CD4-positive, alpha-beta T cell treated with Interferon gamma for 1 hour (primary cell): ENCODE measurements at places on chromosomes 1 and 21.

- no peak for DNase-seq
Observed at GRCh38 chr1:198169672-198170071, 12.9 kb downstream of the NEK7 start.

DNA sequence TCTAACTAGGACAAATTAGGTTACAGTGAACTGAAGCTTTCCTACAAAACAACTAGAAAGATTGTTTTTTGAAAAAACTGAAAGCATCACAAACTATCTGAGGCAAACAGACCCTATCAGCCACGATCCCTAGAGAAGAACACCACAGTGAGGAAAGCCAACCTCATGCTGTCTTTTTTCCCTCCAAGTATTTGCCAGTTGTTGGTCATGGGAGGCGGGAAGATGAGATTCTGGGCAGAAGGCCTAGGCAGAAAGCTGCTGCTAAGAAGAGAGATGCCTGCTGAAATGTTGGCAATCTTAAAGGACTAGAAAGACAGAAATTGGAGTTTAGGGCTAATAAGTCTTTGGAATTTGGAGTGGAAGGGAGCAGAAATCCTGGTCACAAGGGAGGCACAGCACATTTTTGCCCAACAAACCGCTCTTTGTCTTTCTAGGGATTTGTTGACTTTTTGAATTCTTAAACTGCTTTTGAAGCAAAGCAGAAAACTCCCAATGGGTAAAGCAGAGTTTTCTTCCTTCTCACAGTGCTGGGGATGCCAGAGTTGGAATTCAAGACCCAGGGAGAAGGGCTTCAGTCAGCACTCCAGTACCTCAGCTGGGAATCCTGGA is 83.9 kb downstream of the MT1HL1 start:
- no peak for DNase-seq

GRCh38 chr1:67700692-67701410 is 15.8 kb downstream of the GADD45A start:
- no peak for DNase-seq

DNA sequence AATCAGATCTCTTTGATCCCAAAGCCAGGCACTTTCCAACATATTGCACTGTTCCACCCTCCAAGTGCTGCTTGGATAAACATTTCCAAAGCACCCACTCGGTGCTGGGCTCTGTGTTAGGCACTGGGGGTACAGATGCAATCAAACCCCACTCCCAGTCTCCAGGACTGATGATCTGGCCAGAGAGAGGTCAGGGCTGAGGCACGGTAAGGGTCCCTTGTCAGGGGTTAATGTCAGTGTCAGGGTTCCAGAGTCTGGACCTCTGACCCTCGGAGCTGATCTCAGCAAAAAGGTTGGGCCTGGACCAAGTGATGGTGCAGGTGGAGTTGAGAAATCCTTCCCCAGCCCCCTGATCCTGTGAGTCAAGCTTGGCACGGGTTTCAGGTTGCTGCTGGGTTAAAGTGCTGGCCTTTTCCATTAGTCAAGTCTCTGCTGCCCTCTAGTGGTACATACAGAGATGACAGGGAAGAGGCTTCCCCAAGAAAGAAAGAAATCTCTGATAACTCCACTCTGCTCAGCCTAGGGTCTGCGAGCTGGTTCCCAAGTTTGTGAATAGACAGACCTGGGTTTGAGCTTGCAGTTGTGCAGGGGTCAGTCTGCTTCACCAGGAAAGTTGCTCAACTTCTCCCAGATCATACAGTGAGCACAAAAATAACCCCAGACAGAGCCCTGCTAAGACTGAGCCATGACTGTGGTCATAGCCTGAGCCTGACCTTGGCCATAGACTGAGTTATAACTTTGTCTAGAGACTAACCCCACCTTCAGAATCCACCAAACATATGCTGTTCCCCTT is 74.6 kb downstream of the DMRTA2 start:
- DNase-seq: no peak

DNA sequence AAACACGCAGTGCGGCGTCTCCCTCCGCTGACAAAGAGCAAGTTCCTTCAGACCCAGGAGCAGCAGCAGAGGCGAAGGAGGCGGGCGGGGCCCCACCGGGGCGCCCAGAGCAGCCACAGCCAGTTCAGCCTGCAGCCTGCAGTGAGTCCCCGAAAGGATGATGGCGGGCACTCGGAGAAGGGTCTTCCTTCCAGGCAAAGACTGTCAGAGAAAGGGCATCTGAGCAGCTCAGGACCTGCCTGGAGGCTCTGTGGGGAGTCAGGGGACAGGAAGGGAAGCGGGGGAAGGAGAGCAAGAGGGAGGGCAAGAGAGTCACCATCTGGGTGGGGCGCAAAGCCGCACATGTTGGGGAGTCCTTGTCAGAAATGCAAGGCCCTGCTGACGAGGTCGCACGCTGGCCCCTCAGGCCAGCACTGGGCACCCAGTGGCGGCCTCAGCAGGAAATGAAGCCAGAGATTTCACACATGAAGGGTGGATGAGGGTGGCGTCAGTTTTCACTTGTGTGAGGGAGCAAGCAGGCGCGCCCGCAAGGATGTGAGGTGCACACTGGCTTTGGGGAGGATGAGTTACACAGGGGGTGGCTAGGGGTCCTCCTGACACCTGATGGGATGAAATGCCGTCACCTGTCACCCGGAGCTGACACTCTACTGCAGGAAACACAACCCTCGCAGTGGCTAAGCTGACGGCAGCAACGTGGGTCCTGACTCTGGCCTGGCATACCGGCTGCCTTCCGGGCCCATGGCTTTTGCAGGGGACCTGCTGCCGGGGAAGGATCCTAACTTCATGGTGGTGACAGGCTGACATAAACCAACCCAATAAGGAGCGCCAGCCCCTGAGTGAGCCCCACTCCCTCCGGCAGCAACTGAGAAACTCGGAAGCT is 6.6 kb downstream of the LRRC47 start:
- no peak for DNase-seq

DNA sequence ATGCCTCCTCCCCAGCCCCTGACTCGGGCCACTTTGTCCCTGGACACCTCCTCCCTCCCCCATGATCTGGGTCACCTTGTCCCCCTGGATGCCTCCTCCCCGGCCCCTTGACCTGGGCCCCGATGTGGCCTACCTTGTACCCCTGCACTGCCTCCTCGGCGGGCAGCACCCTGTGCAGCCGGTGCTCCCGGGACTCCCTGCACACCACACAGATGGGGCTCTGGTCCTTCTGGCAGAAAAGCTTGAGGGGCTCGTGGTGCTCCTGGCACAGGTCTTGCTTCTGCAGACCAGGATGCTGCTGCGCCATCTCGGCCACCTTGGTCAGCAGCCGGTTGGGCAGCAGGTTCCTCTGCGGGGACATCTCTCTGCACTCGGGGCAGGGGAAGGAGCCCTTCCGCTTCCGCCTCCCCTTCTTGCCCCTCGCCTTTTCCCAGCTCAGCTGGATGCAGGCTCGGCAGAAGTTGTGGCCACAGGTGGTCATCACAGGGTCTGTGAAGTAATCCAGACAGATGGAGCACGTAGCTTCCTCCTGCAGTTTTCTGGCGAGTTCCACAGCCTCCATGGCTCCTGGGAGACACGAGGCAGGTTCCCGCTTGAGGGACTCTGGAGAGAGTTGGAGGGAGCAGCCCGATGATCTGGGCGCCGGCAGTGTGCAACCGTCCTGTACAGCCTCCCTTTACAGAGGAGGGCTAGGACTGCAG is 2.0 kb downstream of the TRIM17 start:
- no peak for DNase-seq

- DNase-seq: no peak
Observed at GRCh38 chr1:69283516-69283915, 284.2 kb upstream of the LRRC7 start.

GRCh38 chr1:2086446-2087078 is 36.4 kb downstream of the PRKCZ start:
- no peak for DNase-seq

DNA sequence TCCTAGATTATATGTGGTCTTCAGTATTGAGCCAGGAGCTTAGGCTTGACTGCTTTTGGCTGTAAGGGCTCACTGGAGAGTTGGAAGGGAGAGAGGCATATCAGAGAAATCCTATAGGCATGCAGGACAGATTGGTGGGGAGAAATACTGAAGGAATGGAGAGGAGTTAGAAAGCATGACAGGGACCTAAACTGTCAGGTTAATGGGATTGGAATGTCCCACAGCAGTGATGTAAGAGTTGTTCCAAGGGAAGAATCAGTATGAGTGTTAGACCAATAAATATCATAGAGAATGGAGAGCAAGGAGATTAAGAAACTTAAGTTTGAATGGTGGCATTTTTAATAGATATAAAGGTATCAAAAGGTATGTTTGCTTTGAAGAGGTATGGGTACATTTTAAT is 39.7 kb downstream of the SLC35A3 start:
- DNase-seq: no peak

DNA sequence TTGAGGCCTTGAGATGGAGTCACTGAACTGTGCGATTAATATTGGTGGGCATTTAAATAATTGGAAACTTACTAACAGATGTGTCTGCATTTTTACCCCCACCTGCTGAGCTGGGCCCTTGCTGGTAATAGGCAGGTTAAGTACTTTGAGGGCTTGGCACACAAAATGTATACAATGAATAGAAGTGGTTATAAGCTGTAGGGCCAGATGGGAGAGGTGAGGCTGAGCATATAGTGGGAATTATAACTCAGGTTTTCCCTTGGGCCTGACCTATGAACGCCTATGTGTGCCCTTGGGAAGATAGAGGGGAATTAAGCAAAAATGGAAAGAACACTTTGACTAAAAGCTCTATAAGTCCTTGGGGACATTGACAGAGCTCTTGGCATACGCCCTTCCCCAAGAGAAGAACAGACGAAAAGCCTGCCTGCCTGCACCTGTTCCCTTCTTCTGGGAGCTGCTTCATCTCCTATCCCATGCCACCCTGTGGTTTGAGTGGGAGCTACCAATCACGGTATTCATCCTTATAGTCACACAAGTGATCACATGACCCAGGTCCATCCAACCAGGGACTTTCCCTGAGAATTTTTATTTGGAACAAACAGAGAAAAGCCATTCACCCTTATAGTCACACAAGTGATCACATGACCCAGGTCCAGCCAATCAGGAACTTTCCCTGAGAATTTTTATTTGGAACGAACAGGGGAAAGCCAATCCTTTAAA is 260.7 kb upstream of the CSF3R start:
- no peak for DNase-seq

- DNase-seq: no peak
Observed at GRCh38 chr1:33640114-33640660, 167.7 kb downstream of the ZSCAN20 start.

GRCh38 chr1:5509664-5510452 is 482.4 kb downstream of the NPHP4 start:
- DNase-seq: peak; percentile 39

- DNase-seq: no peak
Observed at GRCh38 chr21:33256019-33256418, 10.1 kb upstream of the IL10RB start.

GRCh38 chr1:94801919-94802546 is 18.1 kb upstream of the SLC44A3 start:
- DNase-seq: no peak

GRCh38 chr1:110309767-110310166 is 29.4 kb upstream of the RBM15 start:
- DNase-seq: no peak

DNA sequence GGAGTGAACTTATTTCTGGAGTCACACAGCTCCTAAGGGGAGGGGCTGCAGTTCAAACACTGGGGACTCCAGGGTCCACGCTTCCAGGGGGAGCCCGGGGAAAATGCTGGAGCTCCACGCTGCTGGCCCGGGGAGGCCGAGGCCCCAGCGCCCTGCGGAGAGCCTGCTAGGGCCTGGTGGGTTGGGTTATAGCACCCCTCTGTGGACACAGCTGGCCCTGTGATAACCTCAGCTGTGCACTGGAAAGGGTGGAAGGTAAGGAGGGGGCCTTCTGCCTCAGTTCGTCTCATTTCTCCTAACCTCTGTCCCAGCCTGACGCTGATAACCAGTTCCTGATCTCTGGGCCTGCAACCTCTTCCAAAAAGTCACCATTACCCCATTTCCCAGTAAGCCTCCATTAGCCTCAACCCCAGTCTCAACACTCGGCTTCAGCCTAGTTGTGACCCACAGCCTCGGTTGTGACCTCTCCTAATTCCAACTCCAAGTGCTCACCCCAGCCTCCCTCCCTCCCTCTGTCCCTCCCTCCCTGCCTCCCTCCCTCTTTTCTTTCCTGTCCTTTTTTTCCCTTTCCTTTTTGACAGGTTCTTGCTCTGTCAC is 7.1 kb downstream of the NBL1 start:
- DNase-seq: peak; percentile 38

- DNase-seq: no peak
Observed at GRCh38 chr1:6888268-6888667, 103.0 kb downstream of the CAMTA1 start.
